ENCODE measurements at places on chromosomes 3 and 15.

GRCh38 chr3:44685128-44685800 lies 27.2 kb upstream of the ZNF502 start:
- peak; percentile 36 for DNase-seq

DNA sequence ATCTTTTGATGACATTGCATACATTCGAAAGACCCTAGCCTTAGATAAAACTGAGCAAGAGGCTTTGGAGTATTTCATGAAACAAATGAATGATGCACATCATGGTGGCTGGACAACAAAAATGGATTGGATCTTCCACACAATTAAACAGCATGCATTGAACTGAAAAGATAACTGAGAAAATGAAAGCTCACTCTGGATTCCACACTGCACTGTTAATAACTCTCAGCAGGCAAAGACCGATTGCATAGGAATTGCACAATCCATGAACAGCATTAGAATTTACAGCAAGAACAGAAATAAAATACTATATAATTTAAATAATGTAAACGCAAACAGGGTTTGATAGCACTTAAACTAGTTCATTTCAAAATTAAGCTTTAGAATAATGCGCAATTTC lies 16.7 kb downstream of the KCNMB3 start:
- no peak for DNase-seq

- no peak for DNase-seq
These were observed 87.5 kb upstream of the PLXNA1 start for GRCh38 chr3:126895178-126896066.

DNA sequence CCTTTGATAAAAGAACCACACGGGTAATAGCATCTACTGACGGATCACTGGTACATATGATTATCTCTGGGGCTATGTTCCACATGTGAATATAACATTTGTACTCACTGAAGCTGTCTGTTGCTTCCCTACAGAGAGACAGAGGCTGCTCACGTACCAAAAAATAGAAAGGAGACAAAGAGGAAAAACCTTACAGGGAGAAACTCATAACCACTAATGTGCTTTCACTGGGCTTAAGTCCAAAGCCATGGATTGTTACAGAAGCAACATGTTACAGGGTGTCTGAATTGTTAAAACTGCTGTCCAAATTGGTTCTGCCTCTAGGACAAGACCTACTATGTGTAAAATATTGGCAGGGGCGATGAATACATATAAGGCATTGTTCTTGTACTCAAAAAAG lies 311.9 kb downstream of the FOXP1 start:
- no peak for DNase-seq

- DNase-seq, result no peak
These were observed 707.2 kb downstream of the NTRK3 start for GRCh38 chr15:87549296-87549695.

DNA sequence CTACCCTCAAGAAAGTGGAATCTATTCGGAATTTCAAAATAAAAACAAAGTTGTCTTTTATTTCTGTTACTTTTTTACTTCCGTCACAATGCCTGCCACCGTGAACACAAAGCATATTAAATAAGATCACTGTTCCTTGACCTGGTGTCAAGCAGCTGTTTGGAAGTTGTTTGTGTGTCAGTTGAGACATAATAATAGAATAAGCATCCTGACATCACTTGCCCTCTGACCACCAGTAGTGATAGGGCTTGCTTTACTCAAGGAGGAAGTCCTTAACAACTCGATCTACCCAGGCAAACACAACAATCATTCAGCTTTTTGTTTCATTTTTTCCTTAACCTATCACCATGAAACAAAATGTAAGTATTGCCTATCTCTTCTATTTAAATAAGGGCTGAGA lies 454.4 kb upstream of the RASGRP1 start:
- no peak for DNase-seq

GRCh38 chr3:59731943-59732342 lies 682.1 kb upstream of the CFAP20DC start:
- no peak for DNase-seq

GRCh38 chr15:39613271-39613670 lies 32.4 kb downstream of the THBS1 start:
- DNase-seq, result no peak

GRCh38 chr15:95519887-95520286 lies 810.6 kb upstream of the NR2F2 start:
- no peak for DNase-seq

DNA sequence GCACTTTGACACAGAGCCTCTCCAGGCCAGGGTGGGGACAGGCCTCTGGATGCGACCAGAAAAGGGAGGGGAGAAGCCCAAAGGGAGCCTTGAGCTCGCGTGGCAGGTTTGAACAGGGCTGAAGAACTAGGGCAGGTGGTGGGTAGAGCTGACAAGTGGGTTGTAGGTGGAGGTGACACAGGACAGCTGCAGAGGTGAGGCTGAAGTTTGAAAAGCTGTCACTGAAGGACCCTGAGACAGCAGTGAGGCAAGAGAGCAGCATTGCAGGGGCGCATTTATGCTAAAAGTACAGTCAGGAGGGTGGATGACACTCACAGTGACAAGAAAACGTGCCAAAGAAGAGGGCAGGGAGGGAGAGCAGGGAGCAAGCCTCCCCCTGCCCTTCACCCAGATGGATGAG lies 21.8 kb upstream of the EPB42 start:
- no peak for DNase-seq

DNA sequence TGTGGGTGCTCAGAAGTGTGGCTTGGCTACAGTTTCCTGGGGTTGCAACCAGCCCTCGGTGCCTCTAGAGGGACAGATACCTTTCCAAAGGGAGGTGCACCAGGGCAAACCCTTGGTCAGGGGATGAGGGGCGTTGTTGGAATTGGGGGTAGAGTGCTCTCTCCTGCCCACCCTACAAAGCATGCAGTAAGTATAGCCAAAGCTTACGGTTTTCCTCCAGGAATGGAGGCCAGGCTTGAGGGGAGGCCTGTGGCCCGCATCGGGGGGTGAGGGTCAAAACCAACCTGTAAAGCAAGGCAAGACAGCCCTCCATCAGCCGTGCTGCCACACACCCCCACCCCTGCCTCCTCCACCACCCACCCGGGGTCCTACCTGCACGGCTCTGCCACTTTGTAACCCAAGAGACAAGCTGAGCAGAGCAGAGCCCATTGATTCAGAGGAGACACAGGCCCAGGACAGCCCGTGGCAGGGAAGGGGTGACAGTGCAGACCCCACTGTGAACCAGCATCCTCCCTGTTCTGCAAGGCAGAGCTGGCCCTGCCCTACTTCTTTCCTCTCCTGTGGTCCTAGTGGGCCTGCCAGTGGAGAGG lies 41.5 kb downstream of the TLE3 start:
- no peak for DNase-seq

DNA sequence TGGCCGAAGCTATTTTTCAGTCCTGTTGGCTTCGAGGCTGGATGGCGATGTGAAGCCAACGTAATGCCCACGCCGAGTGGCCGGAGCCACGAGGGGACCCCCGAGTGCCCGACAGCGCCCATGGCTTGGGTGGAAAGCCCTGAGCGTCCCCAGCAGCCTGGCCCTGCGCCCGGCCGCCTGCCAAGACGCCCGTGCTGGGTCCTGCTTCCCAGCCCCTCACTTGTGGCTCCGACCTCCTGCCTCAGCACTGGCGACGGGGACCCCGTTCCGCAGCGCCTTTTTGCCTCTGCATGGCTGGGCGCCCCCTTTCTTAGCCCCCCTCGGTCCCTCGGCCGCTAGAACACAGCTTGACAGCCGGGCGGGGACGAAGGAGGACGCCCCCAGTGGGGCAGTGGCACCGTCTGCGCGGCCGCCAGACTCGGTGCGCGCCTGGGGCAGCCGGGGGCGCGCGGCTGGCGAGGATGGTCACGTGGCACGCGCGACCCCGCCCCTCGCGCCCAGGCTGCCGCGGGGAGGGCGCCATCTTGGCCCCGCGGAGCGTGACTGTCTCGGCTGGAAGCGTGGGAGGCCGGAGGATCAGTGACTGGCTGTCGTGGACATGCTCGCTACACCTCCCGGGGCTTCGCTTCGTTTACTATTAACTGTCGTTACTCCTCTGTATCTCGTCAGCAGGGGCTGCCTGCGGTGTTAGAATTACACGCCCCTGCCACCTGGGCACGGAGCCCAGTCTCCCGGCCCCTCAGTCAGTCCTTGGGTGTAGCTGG lies 626 bp upstream of the GPR176 start:
- DNase-seq, result peak; percentile 58

DNA sequence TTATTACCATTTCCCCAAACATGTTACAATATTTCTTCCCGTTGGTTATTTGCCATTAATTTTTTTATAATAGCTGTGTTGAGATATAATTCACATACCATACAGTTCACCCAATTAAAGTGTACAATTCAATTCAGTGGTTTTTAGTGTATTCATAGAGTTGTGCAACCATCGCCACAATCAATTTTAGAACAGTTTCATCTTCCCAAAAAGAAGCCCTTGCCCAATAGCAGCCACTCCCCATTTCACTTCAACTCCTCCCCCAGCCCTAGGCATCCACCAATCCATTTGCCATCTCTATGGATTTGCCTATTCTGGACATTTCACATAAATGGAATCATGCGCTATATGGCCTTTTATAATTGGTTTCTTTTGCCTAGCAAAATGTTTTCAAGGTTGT lies 225.1 kb downstream of the EPHB1 start:
- DNase-seq, result no peak

GRCh38 chr3:72067721-72068120 lies 282.8 kb upstream of the PROK2 start:
- no peak for DNase-seq

DNA sequence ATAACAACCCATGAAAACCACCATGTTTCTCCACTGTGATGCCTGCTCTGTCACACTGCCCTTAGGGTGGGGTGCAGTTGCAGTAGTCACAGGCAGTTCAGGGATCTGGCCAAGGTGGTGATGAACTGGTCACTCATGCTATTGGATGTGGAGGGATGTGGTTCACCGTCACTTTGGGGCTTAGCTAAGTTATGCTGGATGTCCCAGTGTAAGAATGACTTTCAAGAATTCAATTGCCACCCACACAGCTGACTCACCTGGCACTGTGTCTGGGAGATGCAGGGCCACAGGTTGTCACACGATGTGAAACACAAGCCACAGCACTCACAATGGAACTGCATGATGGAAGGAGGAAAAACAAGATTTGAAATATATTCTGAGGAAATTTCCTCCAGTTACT lies 146.1 kb upstream of the CTNNB1 start:
- no peak for DNase-seq

- DNase-seq, result no peak
These were observed 10.2 kb downstream of the RASL12 start for GRCh38 chr15:65057549-65057940.

- no peak for DNase-seq
These were observed 220.8 kb downstream of the RPLP1 start for GRCh38 chr15:69673291-69673881.

DNA sequence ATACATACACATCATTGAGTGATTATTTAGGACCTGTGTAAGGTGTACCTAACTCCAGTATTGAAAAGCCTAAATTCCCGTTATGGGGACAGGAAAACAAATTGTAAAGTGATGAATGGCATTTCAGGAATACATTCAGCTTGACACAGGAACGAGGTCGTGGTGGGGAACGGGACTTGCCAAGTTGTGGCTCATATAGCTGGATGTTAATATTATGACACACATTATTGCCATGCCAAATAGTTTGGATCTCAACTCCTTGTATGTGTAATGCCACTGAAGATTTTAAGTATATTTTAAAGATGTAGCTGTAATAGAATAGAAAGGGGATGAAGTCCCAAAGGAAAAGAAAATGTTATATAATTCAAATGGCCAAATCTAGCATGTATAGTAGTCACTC lies 227.2 kb upstream of the GOLIM4 start:
- DNase-seq, result no peak

DNA sequence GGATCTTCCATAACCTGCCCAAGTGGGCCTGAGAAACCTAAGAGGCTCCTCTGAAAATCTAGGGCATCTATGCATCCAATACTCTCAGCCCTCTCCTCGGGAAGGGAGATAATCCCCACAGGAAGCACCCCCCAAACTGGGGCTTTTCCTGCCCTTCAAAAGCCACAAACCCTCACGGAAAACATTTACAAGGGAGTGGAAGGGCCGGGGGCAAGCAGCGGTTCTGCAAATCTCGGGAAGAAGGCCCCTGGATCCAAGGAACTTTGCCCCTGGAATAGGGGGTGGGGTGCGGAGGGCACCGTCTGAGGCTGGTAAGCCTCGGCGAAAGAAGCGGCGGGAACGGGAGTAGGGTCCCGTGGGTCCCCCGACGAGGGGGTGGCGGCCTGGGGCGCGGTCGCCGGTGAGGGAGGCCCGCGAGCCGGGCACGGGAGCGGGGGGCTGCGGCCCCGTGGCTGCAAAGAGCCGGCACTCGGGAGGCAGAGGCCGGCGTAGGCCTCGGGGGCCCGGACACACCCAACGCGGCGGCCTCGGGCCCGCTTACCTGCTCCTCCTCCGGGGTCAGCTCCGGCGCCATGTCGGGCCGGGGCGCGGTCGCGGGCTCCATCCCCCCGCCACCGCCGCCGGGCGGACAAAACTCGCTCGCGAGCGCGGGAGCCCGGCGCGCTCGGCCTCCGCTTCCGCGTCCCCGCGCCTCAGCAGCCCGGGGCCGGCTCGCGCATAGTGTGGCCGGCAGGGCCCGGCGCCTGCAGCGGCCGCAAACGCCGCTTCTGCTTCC lies 755 bp downstream of the PTPN9 start:
- peak; percentile 14 for DNase-seq

DNA sequence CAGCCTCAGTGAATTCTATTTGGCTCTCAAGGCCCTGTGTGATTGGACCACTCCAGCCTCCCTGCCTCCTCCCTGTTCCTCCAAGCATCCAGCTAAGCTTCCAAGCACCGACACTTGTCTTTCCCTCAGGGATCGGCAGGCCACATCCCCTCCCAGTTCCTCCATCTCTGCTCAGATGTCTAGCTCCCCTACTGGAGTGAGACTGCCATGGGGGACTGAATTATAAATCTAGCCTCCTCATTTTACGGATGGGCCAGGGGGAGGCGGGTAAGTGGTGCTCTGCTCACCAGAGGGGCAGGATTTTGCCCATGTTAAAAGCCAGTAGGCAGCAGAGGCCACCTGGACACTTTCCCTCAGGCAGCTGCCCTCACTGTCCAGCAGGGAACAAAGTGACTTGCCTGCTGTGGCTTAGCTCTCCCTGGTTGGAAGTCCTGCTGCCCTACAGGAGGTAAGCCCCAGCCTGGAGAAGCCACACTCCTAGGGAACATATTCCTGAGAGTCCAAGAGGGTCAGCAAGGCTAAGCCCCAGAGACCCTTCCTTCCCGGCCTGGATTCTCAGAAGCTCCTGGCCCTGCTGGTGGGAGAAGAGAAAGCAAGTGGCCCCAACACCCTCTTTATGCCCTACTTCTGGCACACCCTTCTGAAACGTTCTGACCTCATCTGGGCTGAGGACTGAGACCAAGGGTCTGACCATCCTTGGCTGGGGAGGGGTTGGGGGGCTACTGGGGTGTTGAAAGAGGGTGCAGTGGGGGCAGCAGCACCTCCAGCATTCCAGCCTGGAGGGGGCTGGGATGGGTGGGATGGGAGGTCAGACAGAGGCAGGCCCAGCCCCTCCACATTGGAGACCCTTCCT lies 9.1 kb upstream of the HHATL start:
- no peak for DNase-seq

- no peak for DNase-seq
These were observed 12.2 kb downstream of the RBSN start for GRCh38 chr3:15086699-15087098.

- peak; percentile 26 for DNase-seq
These were observed 159.1 kb upstream of the EOMES start for GRCh38 chr3:27880969-27881892.

All from activated T-helper 1 cell treated with Interleukin-2 at 50 U/mL for 16 hours (primary cell).